ENCODE measurements at places on chromosomes 16 and 17. TPM values are rescaled to one million over a fixed set of nuclear protein-coding genes. Genes with fewer than 3 reads are reported as not detected.
A peak's percentile ranks its signal among the peaks of the same experiment; 100 is the strongest.

CARD14 gene
- 0.43 TPM for total RNA-seq

OR2C1 gene
- total RNA-seq = not detected

GRCh38 chr17:7972131-7972785 lies 30.2 kb upstream of the GUCY2D start:
- DNase-seq = no peak

KRTAP9-4 gene
- not detected for total RNA-seq

CCL11 gene
- total RNA-seq = not detected

KRT33A gene
- total RNA-seq = not detected

DNA sequence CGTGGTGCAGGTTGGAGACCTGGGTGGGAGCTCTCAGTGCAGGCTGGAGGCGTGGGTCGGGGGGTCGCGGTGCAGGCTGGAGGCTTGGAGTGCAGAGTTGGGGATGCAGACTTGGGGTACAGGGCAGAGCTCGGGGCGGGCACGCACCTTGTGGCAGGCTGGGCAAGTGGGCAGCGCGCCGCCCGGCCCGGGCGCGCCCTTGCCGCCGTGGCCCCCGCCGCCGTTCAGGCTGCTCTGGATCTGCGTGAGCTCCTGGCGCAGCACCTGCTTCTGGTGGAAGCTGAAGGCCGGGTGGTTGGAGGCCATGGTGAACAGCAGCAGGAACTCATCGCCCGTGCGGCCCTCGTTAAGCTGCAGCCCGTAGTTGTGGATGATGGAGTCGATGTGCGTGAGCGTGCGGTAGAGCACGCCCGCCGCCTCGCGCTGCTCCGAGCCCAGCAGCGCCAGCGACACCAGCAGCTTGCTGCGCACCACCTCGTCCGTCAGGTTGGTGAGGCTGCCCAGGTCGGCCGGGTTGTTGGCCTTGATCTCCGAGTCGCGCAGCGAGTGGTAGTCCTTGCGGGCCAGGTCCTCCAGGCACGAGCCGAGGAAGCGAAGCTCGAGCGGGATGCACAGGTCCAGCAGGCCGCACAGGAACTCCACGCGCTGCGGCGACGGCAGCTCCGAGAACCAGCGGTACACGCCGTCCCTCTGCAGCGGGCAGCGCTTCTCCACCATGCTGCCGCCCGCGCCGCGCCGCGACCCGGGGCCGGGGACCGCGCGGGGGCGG lies 1.1 kb downstream of the ZCCHC14 start:
- DNase-seq = no peak

CDK3 gene
- 8.5 TPM for total RNA-seq

- peak; percentile 42 for DNase-seq
Observed at GRCh38 chr17:60941028-60941427, 263.4 kb downstream of the BCAS3 start.

DNAH3 gene
- total RNA-seq = 0.06 TPM

- DNase-seq = no peak
Observed at GRCh38 chr16:67173323-67173722, 3.0 kb downstream of the NOL3 start.

KRTAP17-1 gene
- total RNA-seq = not detected

GRCh38 chr17:20103454-20104446 lies 94.6 kb downstream of the SPECC1 start:
- no peak for DNase-seq

GRCh38 chr17:12386225-12386624 lies 279.5 kb upstream of the MYOCD start:
- DNase-seq = no peak

KRT23 gene
- 0.79 TPM for total RNA-seq

DNA sequence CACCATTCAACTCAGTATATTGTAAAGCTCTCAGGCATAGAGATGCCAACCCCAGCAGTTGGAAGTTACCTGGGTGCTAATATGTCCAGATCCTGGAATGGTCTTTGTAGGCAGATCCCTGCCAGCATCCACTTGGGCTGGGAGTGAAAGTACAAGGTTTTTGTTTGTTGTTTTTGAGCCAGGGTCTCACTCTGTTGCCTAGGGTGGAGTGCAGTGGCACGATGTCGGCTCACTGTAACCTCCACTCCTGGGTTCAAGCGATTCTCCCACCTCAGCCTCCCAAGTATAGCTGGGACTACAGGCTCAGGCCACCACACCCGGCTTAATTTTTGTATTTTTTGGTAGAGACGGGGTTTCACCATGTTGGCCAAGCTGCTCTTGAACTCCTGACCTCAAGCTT lies 177.6 kb downstream of the IRF8 start:
- DNase-seq = no peak

GRCh38 chr17:49680314-49680713 lies 2.4 kb upstream of the SPOP start:
- DNase-seq = no peak

GRCh38 chr17:10292057-10292937 lies 80.5 kb downstream of the MYH13 start:
- DNase-seq = peak; percentile 59

DNA sequence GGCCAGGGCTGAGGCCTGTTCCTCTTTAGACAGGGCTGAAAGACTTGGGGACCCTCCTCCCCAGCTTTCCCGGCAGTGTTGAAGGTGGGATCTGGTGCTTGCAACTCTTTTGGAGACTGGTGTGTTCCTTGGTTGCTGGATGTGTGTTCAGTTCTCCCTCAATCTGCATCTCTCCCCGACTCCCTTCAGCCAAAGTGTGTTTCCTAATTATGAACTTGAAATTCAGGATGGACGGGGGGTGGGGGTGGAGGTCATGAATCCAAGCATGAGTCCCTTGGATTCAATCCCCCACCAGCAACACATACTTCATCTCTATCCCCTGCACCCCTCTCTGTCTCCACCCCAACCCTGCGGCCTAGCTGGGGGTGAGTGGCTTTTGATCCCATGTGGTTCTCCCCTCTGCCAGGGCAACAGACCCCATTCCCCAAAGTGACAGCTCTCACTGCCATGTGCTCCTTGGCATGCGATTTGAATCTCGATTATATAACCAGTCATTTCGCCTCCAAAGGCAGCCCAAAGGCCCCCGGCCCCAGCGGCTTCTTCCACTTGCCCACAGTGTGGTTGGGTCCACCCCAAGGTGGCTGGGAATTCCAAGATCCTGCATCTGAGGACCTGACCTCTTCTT lies 1.3 kb downstream of the ARHGAP23 start:
- DNase-seq = no peak

DNA sequence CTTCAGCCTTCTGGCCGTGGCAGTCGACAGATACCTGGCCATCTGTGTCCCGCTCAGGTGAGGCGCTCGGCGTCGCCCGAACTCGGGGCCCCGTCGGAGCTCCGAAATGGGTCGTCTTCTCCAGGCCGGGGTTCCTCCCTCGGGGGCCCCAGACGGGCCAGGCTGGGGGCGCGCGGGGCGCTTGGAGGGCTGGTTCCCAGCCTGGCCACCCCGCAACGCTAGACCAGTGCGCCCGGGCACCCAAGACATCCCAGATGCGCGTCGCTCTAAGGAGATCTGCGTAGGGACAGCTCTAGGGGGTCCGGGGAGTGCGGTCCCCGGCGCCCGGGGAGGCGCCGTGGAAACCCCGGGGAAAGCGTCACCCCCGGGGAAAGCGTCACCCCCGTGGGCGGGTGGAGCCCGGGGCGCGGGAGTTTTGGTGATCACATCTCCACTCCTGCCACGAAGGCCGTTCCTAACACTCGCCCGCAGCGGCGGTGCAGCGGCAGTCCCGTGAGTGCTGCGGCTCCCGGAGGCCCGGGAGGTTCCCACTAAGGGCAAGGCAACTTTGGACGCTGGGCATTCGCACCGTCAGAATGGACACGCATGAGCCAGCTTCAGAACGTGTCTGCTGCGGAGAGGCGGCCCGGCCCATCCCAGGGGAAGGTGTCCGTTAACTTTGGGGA lies 729 bp downstream of the ADORA2B start:
- DNase-seq = no peak
